ENCODE measurements at places on chromosomes 2 and 18.

DNA sequence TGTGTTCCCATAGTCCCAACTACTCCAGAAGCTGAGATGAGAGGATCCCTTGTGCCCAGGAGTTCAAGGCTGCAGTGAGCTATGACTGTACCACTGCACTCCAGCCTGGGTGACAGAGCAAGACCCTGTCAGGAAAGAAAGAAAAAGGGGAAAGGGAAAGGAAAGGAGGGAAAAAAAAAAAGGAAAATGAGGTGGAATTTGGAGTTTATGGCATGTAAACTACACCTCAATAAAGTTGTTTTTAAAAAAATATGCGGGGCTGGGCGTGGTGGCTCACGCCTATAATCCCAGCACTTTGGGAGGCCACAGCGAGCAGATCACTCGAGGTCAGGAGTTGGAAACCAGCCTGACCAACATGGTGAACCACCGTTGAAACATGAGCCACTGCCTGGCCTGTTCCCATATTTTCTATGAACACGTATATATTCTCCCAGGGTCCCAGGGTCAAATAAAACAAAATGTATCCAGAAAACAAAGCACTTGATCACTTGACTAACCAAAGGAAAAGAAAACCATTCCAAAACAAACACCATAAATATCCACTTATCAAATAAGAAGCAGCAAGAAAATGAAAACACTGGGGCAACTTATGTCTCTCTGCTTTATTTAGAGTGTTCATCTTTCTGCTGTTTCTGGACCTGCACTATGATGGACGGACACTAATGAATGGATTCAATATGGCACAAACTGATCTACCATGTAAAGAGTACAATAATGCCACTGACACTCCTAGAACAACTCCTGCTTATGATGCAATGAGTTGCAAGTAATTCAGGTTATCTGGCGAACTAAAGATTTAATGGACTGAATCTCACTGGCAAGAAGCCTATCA lies 56.8 kb downstream of the ASXL2 start:
- no peak for DNase-seq

- no peak for DNase-seq
Observed at GRCh38 chr2:73822276-73822675, 6.5 kb upstream of the STAMBP start.

DNA sequence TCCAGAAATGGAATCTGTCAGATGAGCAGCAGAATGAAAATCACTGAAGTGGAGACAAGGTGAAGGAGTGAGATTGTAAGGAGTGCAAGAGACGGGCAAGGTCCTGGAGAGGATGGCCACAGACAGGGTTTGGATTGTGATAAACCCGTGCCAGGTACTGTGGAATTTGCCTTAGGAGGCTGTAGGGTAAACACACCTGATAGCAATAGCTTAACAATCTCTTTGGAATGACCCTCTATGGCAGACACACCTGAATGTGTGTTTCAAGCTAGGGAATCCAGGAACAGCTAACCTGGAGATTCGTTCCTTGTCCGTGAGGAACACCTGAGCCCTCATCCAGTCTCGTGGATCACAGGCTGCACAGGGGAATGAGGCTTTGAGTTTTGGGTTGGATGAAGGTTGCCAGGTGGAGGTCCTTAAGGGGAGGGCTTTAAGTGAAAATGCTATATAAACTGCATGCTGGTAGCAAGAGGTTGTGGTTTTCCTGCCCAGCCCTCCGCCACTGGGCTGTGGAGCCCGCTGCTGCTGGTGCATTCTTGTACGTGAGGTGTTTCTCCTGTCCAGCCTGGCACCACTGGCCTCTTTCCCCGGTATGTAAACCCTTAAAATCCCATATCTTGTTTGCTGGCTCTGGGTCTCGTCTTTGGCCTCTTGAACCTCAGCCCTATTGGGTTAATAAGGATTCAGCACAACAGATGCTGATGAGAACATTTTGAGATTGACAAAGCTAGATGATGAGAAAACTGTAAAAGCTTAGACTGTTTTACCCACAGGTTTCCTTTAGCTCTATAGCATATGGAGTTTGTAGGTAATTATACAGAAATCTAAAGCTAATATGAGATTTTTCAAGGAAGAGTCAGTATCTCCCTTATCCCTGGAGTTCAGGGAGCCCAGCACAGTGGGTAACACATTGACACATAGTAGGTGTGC lies 117.9 kb downstream of the ARHGAP15 start:
- DNase-seq = no peak

GRCh38 chr2:10891848-10892247 lies 19.9 kb upstream of the KCNF1 start:
- no peak for DNase-seq

GRCh38 chr2:109635426-109636304 lies 21.5 kb downstream of the SOWAHC start:
- DNase-seq = no peak

GRCh38 chr18:22448238-22448637 lies 30.5 kb upstream of the CTAGE1 start:
- no peak for DNase-seq

DNA sequence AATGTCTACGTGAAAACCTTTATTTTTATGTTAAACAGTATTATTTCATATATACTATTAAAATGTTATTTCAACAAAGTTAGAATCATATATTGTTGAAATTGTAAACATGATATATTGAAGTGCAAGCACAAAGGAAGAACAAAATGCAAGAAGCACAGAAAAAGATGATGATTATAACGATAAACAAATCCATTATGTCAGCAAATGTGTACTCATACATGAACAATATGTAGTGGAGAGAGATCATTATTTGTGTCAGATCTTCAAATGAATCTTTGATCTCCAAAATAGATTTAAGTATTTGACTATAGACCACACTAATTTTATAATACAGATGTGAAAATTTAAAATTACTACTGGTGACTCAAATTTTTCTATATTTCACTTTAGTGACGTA lies 1104.4 kb upstream of the CRIM1 start:
- DNase-seq = no peak

GRCh38 chr2:42363413-42363812 lies 2.4 kb upstream of the COX7A2L start:
- no peak for DNase-seq

- DNase-seq = no peak
Observed at GRCh38 chr2:6831229-6831628, 34.5 kb downstream of the CMPK2 start.

- peak; percentile 22 for DNase-seq
Observed at GRCh38 chr18:59072727-59073421, 66.8 kb upstream of the SEC11C start.

- no peak for DNase-seq
Observed at GRCh38 chr18:73908323-73908722, 239.3 kb downstream of the FBXO15 start.

DNA sequence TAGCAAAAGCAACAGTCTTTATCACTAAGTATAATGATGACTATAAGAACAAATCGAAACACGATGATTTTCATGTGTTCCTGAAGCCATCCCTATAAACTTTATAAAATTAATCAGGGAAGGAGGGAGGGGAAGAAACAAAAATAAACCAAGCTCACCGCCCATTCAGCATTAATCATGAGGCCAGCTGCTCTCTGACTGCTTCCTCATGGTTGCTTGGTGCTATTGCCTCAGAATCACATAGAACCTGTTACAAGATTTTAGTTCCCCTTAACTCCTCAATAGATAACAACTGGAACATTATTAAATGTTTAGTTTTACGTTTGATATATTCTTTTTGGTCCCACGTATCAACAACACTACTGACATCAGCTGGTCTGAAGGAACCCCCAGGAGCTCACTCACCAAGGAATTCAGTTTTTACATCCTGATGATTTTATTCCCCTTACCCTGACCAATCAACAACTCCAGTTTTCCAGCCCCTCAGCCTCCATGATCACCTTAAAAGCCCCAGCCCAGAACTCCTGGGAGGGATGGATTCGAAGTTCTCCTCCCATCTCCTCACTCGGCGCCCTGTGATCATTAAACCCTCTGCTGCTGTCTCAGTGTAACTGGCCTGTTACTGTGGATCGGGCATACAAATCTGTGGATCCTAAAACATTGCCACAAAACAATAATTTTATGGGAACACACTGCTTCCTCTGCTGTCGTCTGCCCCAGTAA lies 10.6 kb upstream of the HNRNPLL start:
- no peak for DNase-seq

All from stimulated activated CD4-positive, alpha-beta T cell treated with anti-CD3 and anti-CD28 coated beads, Interleukin-1b, Interleukin-23, amount 100 ng/mL, for 48 hours (primary cell).